Activated naive CD4-positive, alpha-beta T cell treated with anti-CD3 and anti-CD28 coated beads, Interleukin-2, amount 50 U/mL, for 72 hours (primary cell): ENCODE measurements at places on chromosomes 6 and 20.
A peak's percentile ranks its signal among the peaks of the same experiment; 100 is the strongest.

- DNase-seq: no peak
These were observed 52.6 kb upstream of the SYNJ2 start for GRCh38 chr6:157929076-157929475.

- no peak for DNase-seq
These were observed 71.1 kb upstream of the BLCAP start for GRCh38 chr20:37598575-37599342.

DNA sequence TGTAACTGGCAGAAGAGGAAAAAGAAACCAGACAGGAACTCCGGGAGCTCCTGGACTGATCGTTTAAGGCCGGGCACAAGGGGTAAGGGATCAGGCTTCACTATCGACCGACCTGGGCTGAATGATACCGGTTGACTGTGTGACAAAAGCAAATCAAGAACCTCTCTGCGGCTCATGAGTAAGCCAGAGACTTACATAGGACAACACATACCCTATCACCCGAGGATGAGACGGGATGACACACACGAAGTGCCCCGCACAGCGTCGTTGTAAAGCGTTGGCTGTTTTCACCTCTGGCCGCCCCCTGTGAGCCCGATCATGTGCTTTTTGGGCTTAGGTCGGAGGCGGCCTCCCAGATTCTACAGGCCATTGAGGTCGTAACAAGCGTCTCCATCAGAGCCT lies 695 bp upstream of the TGIF2 start:
- peak; percentile 83 for DNase-seq

DNA sequence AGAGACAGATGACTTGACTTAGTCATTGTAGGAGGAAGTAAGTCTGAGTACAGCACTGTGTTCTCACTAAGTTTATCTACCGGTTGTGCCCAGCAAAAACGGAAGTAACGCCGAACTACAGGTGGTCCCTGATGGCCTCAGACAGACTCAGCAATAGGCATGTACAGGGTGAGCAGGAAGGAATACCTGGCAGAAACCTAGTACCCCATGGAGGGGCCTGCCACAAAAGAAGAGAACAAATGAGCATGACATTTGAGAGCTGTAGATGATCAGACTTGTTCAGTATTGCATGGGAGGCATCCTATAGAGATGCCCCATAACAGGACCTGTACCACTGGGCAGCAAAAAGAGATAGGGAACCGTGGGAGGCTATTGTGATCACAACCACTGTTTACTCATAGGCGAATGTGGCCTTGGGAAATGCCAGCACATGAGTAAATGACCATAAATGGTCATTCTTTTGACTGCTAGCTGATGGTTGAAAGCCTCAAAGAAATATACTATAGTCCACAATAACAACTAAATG lies 106.4 kb upstream of the TAB2 start:
- DNase-seq: no peak

- no peak for DNase-seq
These were observed 8.9 kb upstream of the MICB start for GRCh38 chr6:31489086-31489485.

DNA sequence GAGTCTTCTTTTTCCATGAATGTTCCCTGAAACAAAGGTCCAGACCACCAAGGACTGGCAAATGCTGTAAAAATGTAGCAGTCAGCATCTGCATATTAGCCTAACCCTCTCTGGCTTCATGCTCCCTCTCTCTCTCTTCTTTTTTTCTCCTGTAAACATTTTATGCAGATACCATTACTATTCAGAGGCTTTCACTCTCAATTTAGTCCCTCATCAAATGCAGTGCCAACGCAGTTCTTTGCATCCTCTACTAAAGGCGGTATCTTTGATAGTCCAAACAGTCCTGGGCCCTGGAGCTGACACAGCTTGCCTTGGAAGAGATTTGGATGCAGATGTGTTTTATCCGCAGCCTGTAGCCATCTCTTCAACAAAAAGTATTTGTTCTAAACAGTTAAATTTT lies 167.1 kb upstream of the MMS22L start:
- DNase-seq: no peak

GRCh38 chr20:51036226-51036625 lies 13.3 kb upstream of the KCNG1 start:
- DNase-seq: no peak

DNA sequence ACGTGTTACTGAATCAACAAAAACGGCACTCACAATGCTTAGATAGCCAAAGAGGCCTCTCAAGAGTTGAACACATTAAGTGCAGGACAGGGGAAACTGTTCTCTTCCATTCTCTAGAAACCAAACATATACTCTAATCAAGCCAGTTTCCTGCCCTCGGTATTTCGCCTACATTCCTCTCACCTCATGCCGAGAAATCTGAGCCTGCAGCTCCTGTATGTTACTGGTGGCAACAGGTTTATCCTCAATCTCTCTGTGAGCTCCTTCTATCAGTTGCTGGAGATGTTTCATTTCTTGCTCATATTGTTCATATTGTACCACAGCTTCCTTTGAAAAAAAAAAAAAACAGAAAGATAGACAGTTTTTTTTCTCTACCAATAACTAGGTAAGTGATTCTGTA lies 328.9 kb downstream of the SYNE1 start:
- DNase-seq: no peak

DNA sequence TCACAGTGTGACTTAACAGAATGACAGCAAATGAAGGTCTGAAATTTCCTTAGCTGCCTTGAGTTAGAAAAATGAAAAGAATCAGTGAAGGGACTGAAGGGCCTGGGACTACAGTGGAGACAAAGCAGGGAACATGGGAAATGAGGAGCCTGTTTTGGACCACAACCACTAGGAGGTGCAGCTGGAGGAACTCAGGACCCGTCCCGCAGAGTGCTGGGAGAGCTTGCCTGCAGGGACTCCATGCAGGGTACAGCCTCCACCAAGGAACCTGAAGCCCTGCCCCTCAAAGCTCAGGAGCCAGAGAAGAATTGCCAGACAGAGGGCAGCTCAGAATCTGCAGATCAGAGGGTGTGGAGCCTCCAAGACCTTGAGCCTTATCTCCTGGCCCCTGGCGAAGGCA lies 50.7 kb downstream of the LRFN2 start:
- DNase-seq: no peak

DNA sequence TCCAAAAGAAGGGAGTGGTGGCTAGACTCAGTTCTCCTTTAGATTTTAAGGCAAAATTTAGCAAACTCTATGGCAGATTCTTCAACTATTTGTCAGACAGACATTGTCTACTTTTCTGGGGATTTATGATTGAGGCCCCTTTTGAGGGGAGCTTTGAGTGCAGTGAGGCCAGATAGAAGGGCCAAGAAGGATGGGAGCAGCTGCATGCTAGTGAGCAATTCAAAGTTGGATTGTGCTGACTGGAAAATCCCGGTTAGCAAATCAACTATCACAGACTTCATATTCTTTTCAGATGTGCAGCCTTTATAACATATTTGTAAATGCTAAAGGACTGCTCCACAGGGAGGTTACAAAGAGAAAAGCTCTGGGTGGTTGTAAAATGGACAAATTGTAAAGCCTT lies 35.0 kb upstream of the ESR1 start:
- DNase-seq: no peak

DNA sequence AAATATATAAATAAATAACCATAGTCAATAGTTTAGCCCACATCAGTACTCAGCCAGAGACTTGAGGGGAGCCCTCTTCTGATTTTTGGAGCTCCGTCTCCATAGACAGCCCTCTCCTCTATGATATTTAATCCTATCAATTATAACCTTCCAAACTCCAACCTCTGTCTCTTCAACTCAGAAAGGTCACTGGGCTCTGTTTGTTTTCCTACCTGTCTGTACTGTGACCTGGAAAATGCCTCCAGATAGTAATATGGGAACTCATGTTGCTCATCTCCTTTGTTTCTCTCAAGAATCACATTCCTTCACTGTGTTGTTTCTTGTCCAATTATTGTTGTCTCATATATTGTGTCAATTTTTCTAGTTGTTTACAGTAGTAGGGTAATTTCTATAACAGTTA lies 409.7 kb downstream of the CDKAL1 start:
- no peak for DNase-seq
